ENCODE measurements at places on chromosomes 1 and 21.

DNA sequence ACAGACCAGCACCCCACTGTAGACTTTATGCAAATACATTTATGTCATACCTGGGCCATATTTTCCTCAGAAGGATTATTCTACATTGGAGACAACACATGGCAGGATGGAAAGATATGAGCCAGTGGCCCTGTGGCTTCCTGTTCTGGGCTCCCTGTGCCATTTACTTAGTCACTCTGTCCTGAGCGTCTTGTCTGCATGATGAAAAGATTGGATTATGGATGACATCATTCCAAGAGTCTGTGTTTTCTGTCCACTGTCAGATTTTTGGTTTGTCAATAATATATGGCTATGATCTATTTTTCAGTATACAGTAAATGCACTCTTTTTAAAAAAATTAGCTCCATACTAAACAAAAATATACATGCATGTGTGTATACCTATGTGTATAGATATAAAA lies 30.8 kb downstream of the IGSF5 start:
- no peak for DNase-seq

DNA sequence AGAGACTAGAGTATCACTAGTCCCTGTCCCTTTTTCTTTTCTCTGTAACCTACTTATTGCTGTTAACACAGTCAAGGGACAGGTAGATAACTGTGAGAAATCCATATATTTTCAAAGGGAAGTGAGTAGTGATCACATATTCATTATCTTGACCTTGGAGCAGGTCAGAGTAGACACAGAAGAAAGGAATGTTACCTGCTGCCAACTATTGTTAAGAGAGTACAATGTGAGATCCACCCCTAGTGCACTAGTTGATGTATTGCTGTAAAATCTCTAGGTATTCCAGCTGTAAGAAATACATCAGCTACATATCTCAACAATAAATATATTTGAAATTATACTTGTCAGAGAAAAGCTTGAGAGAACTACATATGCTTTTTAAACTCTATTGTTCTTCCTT lies 68.7 kb upstream of the ADGRL2 start:
- no peak for DNase-seq

- DNase-seq: peak; percentile 43
Observed at GRCh38 chr21:32257962-32258785, 20.7 kb downstream of the MIS18A start.

DNA sequence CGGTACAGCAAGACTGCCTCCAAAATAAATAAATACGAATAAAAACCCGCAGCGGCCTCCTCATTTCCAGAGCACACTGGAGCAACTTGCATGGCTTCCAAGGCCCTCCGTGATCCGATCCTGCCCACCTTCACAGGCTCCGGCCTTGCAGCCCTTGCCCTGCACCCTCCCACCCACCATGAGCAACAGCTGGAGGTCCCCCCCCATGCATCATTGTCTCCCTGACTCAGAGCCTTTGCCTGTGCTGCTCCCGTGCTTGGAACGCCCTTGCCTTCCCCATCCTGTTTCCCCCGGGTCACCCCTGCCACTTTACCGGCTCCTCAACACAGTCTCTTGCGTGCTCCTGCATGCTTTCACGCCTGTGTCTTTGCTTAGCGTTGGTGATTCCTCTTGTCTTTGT lies 71.0 kb upstream of the ANGPTL1 start:
- no peak for DNase-seq

DNA sequence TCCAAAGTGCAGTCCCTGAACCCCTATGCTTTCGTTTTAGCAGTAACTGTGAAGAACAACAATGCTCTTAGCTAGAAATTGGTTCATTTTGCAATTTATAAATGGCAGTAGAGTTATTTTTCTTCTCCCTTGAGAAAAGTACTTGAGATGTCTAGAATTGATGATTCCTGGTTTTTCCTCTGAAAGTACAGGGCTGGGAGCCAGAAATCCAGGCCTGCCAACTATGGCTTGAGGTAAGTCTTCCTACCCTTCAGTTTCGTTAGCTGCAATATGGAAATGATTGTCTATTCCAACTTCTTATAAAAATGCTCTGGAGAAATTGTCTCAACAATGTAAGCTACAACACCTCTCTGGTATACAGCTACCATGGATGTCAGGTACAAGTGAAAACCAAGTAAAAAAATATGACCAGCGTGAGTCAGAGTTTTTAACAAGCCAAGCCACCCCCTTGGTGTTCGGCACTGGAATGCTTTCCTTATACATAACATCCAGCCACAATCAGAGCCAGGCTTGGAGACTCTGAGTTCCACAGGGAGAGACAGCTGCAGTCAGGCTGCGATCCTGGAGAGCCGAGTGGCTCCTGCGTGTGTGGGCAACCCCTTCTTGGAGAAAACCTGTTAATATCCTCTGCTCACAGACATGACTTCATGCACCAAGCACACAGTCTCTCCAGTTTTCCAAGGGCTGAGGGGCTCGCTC lies 22.0 kb downstream of the TSPAN2 start:
- DNase-seq: no peak

DNA sequence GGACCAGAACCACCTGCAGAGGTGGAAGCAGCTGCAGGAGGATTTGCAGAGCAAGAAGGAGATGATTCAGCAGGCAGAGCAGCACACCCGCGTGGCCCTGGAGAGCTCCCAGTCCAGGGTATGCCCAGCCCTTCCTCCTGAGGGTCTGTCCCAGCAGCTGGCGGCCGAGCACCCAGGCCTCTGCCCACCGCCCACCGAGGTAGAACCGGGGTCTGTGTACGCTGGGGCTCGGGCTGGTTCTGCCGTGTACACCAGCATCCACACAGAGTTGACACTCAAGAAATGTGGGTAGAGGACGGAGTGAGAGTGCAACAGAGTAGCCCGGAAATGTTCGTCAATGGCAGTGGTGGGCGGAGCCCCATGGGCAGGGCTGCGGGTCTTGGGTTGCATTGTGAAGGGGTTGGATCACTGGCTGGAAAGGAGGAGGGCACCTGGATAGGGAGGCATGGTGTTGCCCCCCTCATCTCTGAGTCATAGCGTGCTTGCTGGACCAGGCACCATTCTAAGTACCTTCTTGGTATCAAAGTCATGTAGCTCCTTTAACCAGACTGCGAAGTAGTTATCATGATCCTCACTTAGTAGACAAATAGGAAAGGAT lies 5.1 kb upstream of the SMIM1 start:
- no peak for DNase-seq

GRCh38 chr1:39129514-39129913 lies 75.0 kb upstream of the MACF1 start:
- DNase-seq: no peak

- DNase-seq: no peak
Observed at GRCh38 chr1:186839041-186839400, 10.3 kb downstream of the PLA2G4A start.

- DNase-seq: no peak
Observed at GRCh38 chr21:39461419-39461818, 9.6 kb downstream of the SH3BGR start.

GRCh38 chr1:33157131-33157530 lies 24.7 kb downstream of the TRIM62 start:
- DNase-seq: no peak

- no peak for DNase-seq
Observed at GRCh38 chr1:111649227-111649626, 29.6 kb downstream of the RAP1A start.

DNA sequence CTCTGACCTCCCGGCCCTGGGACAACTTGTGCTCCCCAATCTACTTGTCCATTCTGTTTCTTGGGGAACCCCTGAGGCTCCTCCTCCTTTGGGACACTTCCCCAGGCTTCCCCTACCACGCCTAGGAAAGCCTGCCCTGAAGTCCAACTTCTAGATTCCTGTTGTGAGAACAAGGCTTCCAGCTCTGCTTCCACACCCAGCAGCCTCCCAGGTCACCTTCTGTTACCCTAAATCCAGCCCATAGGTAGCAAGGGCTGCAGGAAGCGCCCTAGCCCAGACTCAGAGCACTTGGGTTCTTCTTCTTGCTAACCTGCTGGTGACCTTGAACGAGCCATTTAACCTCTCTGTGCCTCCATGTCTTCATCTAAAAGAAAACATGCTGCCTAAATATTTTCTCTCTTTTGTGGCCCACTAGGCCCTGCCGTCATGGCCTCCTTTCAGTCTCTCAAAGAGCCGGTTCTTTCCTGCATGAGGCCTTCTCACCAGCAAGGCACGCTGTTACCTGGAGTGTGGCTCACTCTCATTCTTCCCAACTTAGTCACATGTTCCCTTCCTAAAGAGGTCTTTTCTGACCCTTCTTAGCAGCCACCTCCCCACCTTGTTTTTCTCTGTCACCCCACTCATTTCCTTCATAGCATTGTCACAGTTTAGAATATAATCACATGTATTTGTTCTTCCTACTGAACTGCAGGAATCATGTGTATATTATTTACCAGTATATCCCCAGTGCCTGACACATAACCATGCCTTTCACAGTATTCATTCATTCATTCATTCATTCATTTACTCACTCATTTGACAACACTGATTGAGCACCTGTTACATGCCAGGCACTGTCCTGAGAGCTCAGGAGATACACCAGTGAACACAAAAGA lies 1.4 kb downstream of the CAPN2 start:
- no peak for DNase-seq

DNA sequence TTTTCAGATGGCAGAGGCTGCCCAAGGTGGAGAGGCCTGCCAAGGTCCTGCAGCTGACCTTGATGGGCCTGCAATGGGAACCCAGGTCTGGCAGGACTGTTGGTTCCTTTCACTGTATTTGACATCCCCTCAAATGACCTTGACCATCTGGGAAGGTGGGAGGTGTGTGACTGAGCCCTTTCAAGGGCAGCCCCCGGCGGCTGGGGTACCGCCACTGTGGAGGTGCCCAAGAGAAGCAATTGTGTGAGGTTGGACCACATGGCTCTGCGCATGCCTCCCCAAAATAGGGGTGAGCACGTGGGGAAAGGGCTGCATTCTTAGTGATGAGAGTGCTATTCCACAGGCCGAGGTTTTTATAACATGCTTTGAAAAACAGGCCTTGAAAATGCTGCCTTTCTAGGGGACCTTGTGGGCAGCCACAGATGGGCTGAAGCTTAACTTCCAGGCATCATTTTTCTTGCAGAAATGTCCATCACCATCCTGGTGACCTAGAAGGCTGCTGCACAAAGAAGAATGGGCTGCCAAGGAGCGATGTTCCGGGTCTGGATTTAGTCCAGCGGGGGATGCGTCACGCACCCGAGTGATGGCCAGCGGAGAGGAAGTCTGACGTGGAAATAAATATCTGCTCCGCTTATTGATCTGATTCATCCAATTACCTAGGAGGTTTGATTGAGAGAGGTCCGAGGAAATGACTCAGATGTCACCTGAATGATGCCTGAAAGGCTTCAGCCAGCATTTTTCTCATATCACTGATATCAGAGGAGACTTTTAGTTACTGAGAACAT lies 16.5 kb upstream of the UTS2 start:
- no peak for DNase-seq

GRCh38 chr1:22529901-22530621 lies 33.2 kb upstream of the EPHA8 start:
- DNase-seq: no peak

GRCh38 chr1:183106166-183106565 lies 79.9 kb upstream of the LAMC2 start:
- DNase-seq: no peak

DNA sequence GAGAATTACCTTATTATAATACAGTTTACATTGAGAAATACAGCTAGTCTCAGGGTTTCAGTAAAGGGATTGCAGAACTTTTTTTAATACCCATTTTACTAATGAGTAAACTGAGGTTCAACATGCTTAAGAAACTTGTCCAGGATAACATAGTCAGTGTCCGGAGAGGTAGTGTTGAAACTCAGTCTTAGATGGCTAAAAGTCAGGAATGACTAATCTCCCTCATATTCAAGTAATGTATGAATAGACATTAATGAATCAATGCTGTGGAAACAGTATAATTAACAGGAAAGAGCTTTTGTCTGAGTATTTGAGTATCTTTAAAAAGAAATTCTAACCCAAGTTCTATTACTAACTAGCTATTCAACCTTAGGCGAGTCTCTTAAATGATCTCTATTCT lies 397.6 kb downstream of the PLA2G4A start:
- DNase-seq: no peak

- DNase-seq: no peak
Observed at GRCh38 chr1:165403835-165404482, 41.0 kb downstream of the RXRG start.

DNA sequence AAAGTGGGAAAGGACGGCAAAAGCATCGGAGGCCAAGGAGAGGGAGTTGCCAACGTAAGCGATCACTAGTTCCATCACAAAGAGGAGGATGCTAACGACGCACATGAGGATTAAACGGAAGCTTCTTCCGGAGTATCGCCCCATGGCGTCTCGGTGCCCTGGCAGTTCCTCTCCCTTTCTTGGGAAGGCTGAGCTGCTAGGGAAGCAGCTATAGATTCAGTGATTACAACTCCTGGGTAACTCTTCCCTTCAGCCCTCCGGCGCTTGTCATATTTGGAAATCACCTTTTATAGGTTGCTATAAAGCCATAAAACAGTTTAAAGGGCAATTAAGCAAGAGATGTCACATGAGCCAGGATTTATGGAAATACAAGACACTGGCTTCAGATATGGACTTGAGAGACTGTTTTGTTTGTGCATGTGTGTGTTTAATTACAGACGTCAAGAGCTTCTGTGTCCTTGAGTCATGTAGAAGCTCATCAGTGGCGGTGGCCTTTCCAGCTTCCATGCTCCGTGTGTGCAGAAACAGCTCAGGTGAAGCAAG lies 30.6 kb upstream of the SLC30A10 start:
- no peak for DNase-seq

- DNase-seq: no peak
Observed at GRCh38 chr1:210049616-210050015, 111.6 kb downstream of the SYT14 start.

- no peak for DNase-seq
Observed at GRCh38 chr1:47309427-47309826, 4.5 kb downstream of the STIL start.

GRCh38 chr1:204255966-204256365 lies 42.2 kb upstream of the GOLT1A start:
- no peak for DNase-seq

- no peak for DNase-seq
Observed at GRCh38 chr1:76840278-76840677, 27.0 kb upstream of the ST6GALNAC5 start.

DNA sequence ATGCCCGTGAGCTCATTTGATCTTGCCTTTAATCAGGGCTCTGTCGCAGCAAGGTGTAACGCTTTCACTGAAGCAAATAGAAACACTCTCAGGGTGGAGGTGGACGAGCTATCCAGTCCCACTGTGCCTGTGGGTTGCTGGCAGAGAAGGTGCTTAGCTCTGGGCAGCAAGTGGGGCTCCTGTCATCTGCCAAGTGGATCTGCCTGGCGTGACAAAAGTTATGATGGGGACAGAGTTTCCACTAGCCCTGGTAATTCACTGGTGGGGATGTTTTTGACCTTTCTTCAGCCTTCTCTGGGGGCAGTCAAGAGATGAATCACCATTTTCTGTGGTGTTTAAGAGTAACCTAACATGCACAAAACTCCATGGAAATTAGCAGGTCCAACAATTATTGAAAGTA lies 71.3 kb upstream of the EDEM3 start:
- no peak for DNase-seq

GRCh38 chr1:73104749-73105148 lies 822.4 kb upstream of the NEGR1 start:
- no peak for DNase-seq

- no peak for DNase-seq
Observed at GRCh38 chr1:156748670-156749418, 2.6 kb downstream of the HDGF start.
